Fibroblast of lung (primary cell): ENCODE measurements at places on chromosomes 3 and 15. TPM values are rescaled to one million over a fixed set of nuclear protein-coding genes. Genes with fewer than 3 reads are reported as not detected.

GRCh38 chr15:27094235-27094634 is 123.3 kb downstream of the GABRG3 start:
- no peaks in the 10 kb centered on the region for H3K36me3 ChIP-seq
- H3K4me3 ChIP-seq = no peak overlapping the region
- no peaks in the 10 kb centered on the region for H3K27me3 ChIP-seq
- no peak for DNase-seq
- H3K4me1 ChIP-seq = no peaks in the 10 kb centered on the region

DNA sequence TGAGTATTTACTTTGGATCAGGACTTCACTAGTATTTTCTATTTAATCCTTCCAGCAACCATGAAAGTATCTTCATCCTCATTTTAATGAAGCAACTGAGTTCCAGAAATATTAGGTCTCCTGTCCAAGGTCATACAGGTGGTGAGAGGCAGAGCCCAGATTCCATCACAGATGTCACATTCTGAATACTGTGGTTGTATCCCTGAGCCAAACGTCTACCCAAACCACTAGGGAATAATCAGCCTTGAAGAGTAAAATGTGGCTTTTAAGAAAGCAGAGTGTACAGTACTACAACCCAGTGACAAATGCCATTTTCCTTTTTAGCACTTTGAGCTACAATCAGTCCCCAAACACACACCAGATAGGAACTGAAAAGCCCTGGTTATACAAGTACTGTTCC is 93.3 kb upstream of the TRIM42 start:
- H3K27ac ChIP-seq = no peak overlapping the region
- no peak overlapping the region for H3K4me3 ChIP-seq
- no peaks in the 10 kb centered on the region for H3K36me3 ChIP-seq
- no peaks in the 10 kb centered on the region for H3K27me3 ChIP-seq
- DNase-seq = no peak

GRCh38 chr15:31352911-31353811 is 26.5 kb downstream of the KLF13 start:
- H3K27me3 ChIP-seq = no peaks in the 10 kb centered on the region
- peak overlapping the region; percentile 91 for H3K27ac ChIP-seq
- H3K36me3 ChIP-seq = no peaks in the 10 kb centered on the region
- DNase-seq = peak; percentile 89
- H3K4me3 ChIP-seq = peak overlapping the region; percentile 16
- peaks cover 21% of the 10 kb centered on the region for H3K4me1 ChIP-seq

GRCh38 chr3:147574621-147575020 is 165.5 kb downstream of the ZIC1 start:
- H3K36me3 ChIP-seq = no peaks in the 10 kb centered on the region
- DNase-seq = no peak
- H3K27ac ChIP-seq = no peak overlapping the region
- no peaks in the 10 kb centered on the region for H3K27me3 ChIP-seq

DNA sequence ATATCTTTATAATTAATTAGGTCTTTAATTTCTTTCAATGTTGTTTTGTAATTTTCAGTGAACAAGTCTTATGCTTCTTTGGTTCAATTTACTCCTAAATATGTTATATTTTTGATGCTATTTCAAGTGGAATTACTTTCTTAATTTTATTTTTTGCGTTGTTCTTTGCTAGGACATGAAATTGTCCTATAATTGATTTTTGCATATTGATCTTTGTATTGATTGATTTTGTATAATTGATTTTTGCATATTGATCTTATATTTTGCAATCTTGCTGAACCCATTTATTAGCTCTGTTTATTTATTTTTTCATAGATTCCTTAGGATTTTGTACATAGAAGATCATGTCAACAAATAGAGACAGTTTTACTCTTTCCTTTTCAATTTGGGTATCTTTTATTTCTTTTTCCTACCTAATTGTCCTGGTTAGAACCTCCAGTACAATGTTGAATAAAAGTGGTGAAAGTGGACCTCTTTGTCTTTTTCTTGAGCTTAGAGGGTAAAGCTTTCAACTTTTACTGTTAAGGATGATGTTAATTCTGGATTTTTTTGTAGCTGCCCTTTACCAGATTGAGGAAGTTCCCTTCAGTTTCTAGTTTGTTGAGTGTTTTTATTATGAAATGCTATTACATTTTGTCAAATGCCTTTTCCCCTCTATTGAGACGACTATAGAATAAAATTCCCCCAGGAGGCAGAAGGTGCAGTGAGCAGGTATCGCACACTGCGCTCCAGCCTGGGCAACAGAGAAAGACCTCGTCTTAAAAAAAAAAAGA is 36.8 kb upstream of the CCDC50 start:
- no peaks in the 10 kb centered on the region for H3K36me3 ChIP-seq
- no peak for DNase-seq
- H3K27ac ChIP-seq = no peak overlapping the region
- no peaks in the 10 kb centered on the region for H3K27me3 ChIP-seq

DNA sequence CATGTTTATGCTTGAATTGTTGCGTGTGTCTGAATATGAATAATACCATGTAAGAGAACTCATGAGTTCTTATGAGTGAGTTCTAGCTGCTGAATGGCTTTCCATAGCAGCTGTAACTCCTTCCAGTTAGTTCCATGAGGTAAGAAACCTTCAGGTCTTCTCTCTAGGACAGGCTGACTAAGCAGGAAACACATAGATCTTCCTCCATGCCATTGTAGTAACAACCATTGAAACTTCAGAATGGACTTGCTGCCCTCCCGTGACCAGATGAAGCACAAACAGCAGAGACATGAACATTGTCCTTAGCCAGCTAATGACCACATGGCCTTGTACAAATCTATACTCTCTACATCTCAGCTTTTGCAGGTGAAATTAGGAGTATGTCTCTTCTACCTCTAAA is 200.0 kb downstream of the ZNF385D start:
- H3K27ac ChIP-seq = no peak overlapping the region
- H3K27me3 ChIP-seq = no peaks in the 10 kb centered on the region
- H3K36me3 ChIP-seq = no peaks in the 10 kb centered on the region
- no peaks in the 10 kb centered on the region for H3K4me1 ChIP-seq
- peak; percentile 28 for DNase-seq

- no peak overlapping the region for H3K4me3 ChIP-seq
- peaks cover 11% of the 10 kb centered on the region for H3K36me3 ChIP-seq
- no peak for DNase-seq
- H3K4me1 ChIP-seq = no peaks in the 10 kb centered on the region
- no peaks in the 10 kb centered on the region for H3K27me3 ChIP-seq
- no peak overlapping the region for H3K27ac ChIP-seq
These were observed 9.9 kb upstream of the VILL start for GRCh38 chr3:37980462-37981347.

- H3K4me3 ChIP-seq = no peak overlapping the region
- no peaks in the 10 kb centered on the region for H3K27me3 ChIP-seq
- H3K36me3 ChIP-seq = no peaks in the 10 kb centered on the region
- H3K27ac ChIP-seq = no peak overlapping the region
- no peak for DNase-seq
These were observed 28.1 kb downstream of the ATP11B start for GRCh38 chr3:182821221-182821981.

DNA sequence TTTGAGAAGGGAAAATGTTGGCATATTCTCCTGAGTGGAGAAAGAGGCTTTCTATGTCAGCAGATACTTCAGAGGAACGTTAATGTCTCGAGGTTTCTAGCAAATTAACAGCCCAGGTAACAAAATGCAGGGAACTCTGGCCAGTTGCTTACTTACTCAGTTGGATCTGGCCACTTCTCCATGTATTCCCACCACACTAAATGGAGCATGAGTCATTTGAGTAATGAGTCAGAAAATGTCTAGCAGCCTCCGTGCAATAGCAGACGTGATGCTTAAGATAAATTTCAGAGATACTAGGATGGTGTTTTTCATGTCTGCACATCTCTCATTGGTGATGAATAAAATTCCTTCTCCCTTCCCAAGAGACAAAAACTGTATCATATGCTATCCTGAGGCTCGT is 671.5 kb downstream of the FHIT start:
- peak; percentile 95 for DNase-seq
- H3K27ac ChIP-seq = no peak overlapping the region
- no peaks in the 10 kb centered on the region for H3K36me3 ChIP-seq

GRCh38 chr3:138850151-138850550 is 15.4 kb upstream of the PIK3CB start:
- H3K4me3 ChIP-seq = no peak overlapping the region
- no peaks in the 10 kb centered on the region for H3K36me3 ChIP-seq

DNA sequence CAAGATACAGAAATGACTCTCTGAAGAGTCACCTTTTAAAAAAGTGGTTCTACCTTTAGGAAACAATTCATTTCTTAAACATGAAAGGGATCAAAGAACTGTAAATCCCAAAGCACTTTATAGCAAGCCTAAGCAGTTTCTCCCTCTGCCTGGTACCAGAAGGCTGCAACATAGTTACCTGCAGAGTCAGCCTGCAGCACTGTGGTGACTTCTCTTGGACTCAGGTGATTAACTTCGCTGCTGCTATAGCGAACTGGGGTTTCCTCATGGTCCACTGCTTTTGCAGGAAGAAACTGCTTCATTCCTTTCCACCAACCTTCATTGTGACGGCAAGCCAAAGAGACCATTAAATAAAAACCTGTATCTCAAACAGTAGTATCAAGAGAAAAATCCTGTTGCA is 37.3 kb downstream of the ST3GAL6 start:
- H3K4me3 ChIP-seq = no peak overlapping the region
- no peaks in the 10 kb centered on the region for H3K27me3 ChIP-seq
- no peaks in the 10 kb centered on the region for H3K4me1 ChIP-seq
- DNase-seq = no peak
- H3K27ac ChIP-seq = no peak overlapping the region

GRCh38 chr15:95556866-95557225 is 773.7 kb upstream of the NR2F2 start:
- peak overlapping the region; percentile 66 for H3K27ac ChIP-seq
- no peaks in the 10 kb centered on the region for H3K27me3 ChIP-seq
- peak; percentile 88 for DNase-seq
- H3K4me3 ChIP-seq = no peak overlapping the region
- H3K4me1 ChIP-seq = peaks cover 11% of the 10 kb centered on the region
- no peaks in the 10 kb centered on the region for H3K36me3 ChIP-seq

- H3K4me3 ChIP-seq = no peak overlapping the region
- H3K36me3 ChIP-seq = no peaks in the 10 kb centered on the region
- H3K27me3 ChIP-seq = peaks cover 17% of the 10 kb centered on the region
- no peaks in the 10 kb centered on the region for H3K4me1 ChIP-seq
- DNase-seq = no peak
These were observed 89.9 kb upstream of the TNFAIP8L3 start for GRCh38 chr15:51184627-51185026.

- peaks cover 34% of the 10 kb centered on the region for H3K27me3 ChIP-seq
- peak overlapping the region; percentile 52 for H3K4me3 ChIP-seq
- peaks cover 6% of the 10 kb centered on the region for H3K4me1 ChIP-seq
- no peak overlapping the region for H3K27ac ChIP-seq
- DNase-seq = no peak
These were observed 2.8 kb downstream of the OCA2 start for GRCh38 chr15:28096411-28096669.

DNA sequence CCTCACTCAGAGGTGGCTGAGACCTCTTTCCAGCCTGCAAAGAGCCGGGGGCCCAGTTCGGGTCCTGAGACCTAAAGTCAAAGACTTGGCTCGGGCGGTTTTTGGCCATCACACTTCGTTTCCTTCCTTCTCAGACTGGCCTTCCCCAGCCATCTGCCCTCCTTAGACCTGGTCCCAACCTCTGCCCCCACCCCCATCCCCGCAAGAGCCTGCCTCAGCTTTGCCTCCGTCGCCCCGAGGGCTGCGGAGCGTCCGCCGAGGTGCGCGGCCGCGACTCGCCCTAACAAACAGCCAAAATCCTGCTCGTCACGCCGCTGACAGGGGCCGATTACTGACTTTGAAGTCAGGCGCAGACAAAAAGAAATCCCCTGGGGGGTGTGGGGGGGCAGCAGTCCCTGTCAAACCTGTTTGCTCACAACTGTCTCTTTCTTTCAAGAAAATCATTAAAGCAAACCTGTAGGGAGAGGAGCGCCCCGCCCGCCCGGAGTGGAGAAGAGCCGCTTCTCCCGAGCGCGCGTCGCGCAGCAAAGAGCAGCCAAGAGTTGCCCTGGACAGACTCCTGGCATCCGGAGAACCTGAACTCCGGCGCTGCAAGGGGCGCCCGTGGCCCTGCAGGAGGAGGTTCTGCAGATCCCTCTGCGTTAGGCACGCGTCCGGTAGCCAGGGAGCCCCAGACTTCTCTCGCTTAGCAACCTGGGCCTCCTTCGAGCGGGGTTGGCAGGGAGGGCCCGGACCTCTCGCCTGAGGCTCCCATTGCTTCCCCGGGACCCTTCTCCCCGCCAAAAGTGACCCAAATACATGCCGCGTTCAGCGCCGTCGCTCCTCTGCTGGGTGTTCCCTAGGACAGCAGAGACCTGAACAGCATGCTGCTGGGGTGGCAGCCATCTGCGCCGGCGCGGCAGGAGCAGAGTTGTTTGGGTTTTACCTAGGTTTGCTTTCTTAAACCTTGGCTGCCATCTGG is 4.5 kb downstream of the SOX14 start:
- no peak overlapping the region for H3K27ac ChIP-seq
- no peak for DNase-seq
- H3K27me3 ChIP-seq = peaks cover 74% of the 10 kb centered on the region
- no peaks in the 10 kb centered on the region for H3K4me1 ChIP-seq
- H3K4me3 ChIP-seq = peak overlapping the region; percentile 6

GRCh38 chr3:48595526-48596121 is 495 bp upstream of the COL7A1 start:
- peaks cover 47% of the 10 kb centered on the region for H3K4me1 ChIP-seq
- peak; percentile 84 for DNase-seq
- H3K27ac ChIP-seq = peak overlapping the region; percentile 74
- H3K4me3 ChIP-seq = peak overlapping the region; percentile 11
- no peaks in the 10 kb centered on the region for H3K27me3 ChIP-seq
- H3K36me3 ChIP-seq = peaks cover 18% of the 10 kb centered on the region

- H3K36me3 ChIP-seq = no peaks in the 10 kb centered on the region
- H3K27ac ChIP-seq = peak overlapping the region; percentile 81
- H3K4me3 ChIP-seq = peak overlapping the region; percentile 55
- peak; percentile 86 for DNase-seq
- H3K27me3 ChIP-seq = no peaks in the 10 kb centered on the region
These were observed 2.4 kb downstream of the ADAMTS9 start for GRCh38 chr3:64685331-64685799.

GRCh38 chr3:191476066-191476772 is 15.3 kb downstream of the PYDC2 start:
- no peaks in the 10 kb centered on the region for H3K27me3 ChIP-seq
- no peaks in the 10 kb centered on the region for H3K4me1 ChIP-seq
- H3K36me3 ChIP-seq = no peaks in the 10 kb centered on the region
- no peak overlapping the region for H3K4me3 ChIP-seq

- no peak for DNase-seq
- H3K27me3 ChIP-seq = no peaks in the 10 kb centered on the region
- H3K27ac ChIP-seq = no peak overlapping the region
- H3K4me3 ChIP-seq = no peak overlapping the region
- H3K4me1 ChIP-seq = no peaks in the 10 kb centered on the region
These were observed 70.2 kb upstream of the ST8SIA2 start for GRCh38 chr15:92323525-92323924.

DNA sequence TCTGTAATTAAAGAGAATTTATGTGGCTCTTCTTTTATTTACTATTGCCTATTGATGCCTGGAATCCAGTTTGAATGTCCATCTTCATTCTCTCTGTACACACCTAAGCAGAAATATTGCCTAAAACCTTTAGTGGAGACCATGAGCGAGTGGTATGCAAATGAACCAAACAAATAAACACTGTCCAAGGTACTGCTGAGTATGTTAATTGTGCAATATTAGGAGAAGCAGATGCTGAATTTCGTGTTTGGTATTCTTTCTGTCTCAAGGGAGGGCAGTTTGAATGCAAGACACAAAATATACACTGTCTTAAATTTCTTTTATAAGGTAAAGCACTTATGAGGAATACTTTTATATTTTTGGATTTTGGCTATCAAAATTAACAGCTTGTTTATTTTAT is 440.9 kb downstream of the RBMS3 start:
- H3K4me1 ChIP-seq = no peaks in the 10 kb centered on the region
- H3K36me3 ChIP-seq = no peaks in the 10 kb centered on the region
- no peaks in the 10 kb centered on the region for H3K27me3 ChIP-seq

Gene RASGRP1
- 0.10 and 1.6 TPM in 2 replicates for polyA plus RNA-seq

Gene CKMT1A
- polyA plus RNA-seq = 0.03 TPM in 1 of 2 replicates, not detected in the other

Gene FRMD5
- polyA plus RNA-seq = 1.9 and 4.8 TPM in 2 replicates

Gene GOLGA6D
- polyA plus RNA-seq = not detected in 2 replicates

Gene RYK
- 40.5 and 60.6 TPM in 2 replicates for polyA plus RNA-seq

Gene TMEM207
- not detected in 2 replicates for polyA plus RNA-seq
